ENCODE measurements at places on chromosomes 1 and 21. TPM values are rescaled to one million over a fixed set of nuclear protein-coding genes. Genes with fewer than 3 reads are reported as not detected.

GRCh38 chr21:23247334-23247733 is 2249.1 kb downstream of the NCAM2 start:
- DNase-seq: no peak
- no peak overlapping the region for H3K4me3 ChIP-seq
- H3K36me3 ChIP-seq: no peaks in the 10 kb centered on the region

DNA sequence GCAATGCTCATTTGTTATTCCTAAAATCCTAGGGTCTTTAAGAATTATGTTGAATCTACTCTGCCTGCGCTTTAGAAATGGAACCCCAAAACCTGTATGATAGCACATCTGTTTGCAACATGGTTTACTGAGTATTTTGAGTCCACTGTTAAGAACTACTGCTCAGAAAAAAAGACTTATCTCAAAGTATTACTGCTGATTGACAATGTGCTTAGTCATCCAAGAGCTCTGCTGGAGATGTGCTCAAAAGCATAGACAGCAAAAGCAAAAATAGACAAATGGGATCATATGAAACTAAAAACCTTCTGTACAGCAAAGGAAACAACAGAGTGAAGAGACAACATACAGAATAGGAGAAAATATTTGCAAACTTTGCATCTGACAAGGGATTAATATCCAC is 107.0 kb downstream of the CTH start:
- no peak overlapping the region for H3K4me3 ChIP-seq
- H3K4me1 ChIP-seq: no peaks in the 10 kb centered on the region
- DNase-seq: no peak
- no peaks in the 10 kb centered on the region for H3K36me3 ChIP-seq
- H3K27ac ChIP-seq: no peak overlapping the region
- no peaks in the 10 kb centered on the region for H3K27me3 ChIP-seq

- no peaks in the 10 kb centered on the region for H3K27me3 ChIP-seq
- H3K4me1 ChIP-seq: no peaks in the 10 kb centered on the region
- H3K27ac ChIP-seq: no peak overlapping the region
- no peak overlapping the region for H3K4me3 ChIP-seq
Measured at GRCh38 chr1:239952348-239953308, 139.1 kb upstream of the FMN2 start.

SWT1 gene
- 2.7 TPM for total RNA-seq

DRAXIN gene
- total RNA-seq: not detected

DNA sequence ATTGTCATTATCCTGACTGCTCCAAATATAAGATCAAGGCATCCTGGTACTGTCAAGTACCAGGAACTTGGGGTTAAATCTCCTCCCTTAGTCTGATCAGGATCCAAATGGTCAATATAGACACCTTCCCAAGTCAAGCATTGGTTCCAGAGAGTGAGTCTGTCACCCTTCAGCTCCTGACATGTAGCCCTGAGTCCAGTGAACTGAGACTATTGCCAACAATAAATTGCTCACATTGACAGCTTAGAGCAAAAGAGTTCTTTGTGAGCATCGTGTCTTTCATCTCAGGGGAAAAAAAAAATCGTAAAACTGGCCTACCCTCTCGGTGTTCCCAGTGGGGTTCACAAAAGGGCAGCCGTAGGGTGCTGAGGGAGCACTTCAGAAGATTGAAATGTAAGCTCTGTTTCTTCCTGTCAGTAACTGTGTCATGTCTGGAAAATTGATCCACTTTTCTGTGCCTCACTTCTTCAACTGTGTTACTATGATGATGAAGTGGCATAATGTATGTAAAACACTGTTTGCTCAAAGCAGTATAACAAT is 228.5 kb downstream of the KCNH1 start:
- no peaks in the 10 kb centered on the region for H3K27me3 ChIP-seq
- H3K4me3 ChIP-seq: no peak overlapping the region
- no peak for DNase-seq

GRCh38 chr1:47441450-47442106 is 3.7 kb downstream of the FOXD2 start:
- H3K27me3 ChIP-seq: peaks cover 100% of the 10 kb centered on the region
- DNase-seq: no peak
- no peak overlapping the region for H3K4me3 ChIP-seq
- peaks cover 21% of the 10 kb centered on the region for H3K4me1 ChIP-seq
- no peaks in the 10 kb centered on the region for H3K36me3 ChIP-seq

- no peaks in the 10 kb centered on the region for H3K27me3 ChIP-seq
- no peak overlapping the region for H3K27ac ChIP-seq
- DNase-seq: no peak
Measured at GRCh38 chr1:234089396-234089795, 184.9 kb downstream of the SLC35F3 start.

DNA sequence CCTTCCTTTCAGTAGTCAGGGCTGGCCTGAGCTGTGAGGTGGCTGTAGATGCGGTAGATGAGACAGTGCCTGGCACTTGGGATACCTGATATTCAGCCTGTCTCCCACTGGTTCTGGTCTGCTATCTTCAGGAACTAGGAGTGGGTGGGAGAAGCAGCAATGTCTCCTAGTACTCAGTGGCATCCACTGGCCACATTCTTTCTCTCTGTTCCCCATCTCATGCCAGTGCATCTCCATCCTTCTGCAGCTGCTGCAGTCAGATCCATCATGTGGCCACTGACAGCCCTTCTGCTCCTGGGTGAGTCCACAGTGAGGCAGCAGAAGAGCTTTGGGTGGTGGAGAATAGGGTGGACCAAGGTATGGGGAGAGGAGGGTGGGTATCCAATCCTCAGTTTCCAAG is 1.1 kb downstream of the FCRLB start:
- no peaks in the 10 kb centered on the region for H3K36me3 ChIP-seq
- H3K27me3 ChIP-seq: no peaks in the 10 kb centered on the region
- H3K4me1 ChIP-seq: peaks cover 19% of the 10 kb centered on the region

ARHGEF2 gene
- 29.7 TPM for total RNA-seq

FMO2 gene
- total RNA-seq: 74.5 TPM

DNA sequence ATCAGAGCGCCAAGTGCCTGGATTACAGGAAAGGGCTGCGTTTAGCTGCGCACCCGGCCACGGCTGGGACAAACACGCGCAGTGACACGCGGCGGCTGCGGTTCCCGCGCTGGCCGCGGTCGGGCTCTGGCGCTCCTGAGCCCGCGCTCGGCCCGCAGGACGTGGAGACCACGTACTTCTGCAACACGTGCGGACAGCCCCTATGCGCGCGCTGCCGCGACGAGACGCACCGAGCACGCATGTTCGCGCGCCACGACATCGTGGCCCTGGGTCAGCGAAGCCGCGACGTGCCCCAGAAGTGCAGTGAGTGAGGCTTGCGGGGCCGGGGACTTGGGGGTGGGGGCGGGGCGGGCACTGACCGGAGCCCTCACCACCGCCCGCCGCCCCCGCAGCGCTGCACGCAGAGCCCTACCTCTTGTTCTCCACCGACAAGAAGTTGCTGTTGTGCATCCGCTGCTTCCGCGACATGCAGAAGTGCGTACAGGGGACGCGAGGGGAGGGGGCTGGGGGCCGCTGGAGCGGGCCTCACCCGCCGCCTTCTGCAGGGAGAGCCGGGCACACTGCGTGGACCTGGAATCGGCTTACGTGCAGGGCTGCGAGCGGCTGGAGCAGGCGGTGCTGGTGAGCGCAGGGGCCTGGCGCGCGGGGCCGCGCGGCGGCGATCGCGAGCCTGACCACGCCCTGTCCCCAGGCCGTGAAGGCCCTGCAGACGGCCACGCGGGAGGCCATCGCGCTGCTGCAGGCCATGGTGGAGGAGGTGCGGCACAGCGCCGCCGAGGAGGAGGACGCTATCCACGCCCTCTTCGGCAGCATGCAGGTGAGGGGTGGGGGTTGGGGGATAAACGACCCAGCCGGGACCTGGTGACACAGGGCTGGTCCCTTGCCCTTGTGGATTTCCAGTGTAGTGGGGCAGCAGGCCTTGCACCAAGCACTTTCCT is 3.1 kb downstream of the RNF207 start:
- H3K36me3 ChIP-seq: no peaks in the 10 kb centered on the region
- DNase-seq: no peak
- H3K27me3 ChIP-seq: no peaks in the 10 kb centered on the region
- peak overlapping the region; percentile 45 for H3K4me3 ChIP-seq

GPA33 gene
- not detected for total RNA-seq

GRCh38 chr1:235268379-235269125 is 59.4 kb downstream of the ARID4B start:
- no peak overlapping the region for H3K27ac ChIP-seq
- H3K27me3 ChIP-seq: no peaks in the 10 kb centered on the region
- no peaks in the 10 kb centered on the region for H3K36me3 ChIP-seq
- H3K4me3 ChIP-seq: no peak overlapping the region
- H3K4me1 ChIP-seq: no peaks in the 10 kb centered on the region

DNA sequence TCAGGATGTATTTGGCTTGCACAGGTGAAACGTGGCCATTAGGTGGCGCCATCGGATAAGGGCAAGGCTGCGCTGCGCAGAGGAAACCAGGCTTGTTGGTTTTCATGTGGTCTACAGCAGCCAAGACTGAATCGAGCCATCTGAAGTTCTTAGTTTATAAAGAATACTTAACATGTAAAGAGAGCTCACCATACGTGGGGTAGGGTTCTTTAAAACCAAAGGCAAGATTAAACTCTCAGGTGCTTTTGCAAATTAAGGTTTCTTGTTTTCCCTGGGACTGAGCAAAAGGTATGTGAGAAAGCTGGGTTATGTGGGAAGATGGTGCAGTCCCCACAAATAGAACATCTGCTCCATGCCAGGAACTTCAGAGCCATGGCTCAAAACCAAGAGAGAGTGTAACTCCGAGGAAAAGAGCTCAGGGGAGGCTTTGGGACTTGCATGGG is 9.3 kb downstream of the MASP2 start:
- H3K27me3 ChIP-seq: no peaks in the 10 kb centered on the region
- H3K4me3 ChIP-seq: no peak overlapping the region
- no peak overlapping the region for H3K27ac ChIP-seq
- no peaks in the 10 kb centered on the region for H3K36me3 ChIP-seq

DNA sequence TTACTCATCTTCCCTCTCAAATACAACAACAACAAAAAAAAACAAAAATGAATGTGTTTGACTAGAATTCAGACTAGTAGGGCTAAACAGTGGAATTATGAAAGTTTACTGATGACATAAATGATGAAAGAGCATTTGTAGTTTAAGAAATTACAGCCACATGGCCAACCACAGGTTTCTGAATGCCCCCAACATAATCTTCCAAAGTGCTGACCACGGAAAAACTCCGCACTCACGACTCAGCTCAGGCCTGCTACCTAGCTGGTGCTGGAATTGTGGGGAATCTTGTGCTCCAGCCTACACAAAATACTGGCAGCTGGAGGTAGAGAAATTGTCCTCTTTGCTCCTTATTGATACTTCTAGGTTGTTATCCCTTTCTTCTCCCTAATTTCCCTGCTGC is 23.6 kb upstream of the TBX15 start:
- H3K4me1 ChIP-seq: peaks cover 15% of the 10 kb centered on the region
- H3K4me3 ChIP-seq: no peak overlapping the region
- no peaks in the 10 kb centered on the region for H3K36me3 ChIP-seq
- no peak overlapping the region for H3K27ac ChIP-seq
- no peak for DNase-seq

DNA sequence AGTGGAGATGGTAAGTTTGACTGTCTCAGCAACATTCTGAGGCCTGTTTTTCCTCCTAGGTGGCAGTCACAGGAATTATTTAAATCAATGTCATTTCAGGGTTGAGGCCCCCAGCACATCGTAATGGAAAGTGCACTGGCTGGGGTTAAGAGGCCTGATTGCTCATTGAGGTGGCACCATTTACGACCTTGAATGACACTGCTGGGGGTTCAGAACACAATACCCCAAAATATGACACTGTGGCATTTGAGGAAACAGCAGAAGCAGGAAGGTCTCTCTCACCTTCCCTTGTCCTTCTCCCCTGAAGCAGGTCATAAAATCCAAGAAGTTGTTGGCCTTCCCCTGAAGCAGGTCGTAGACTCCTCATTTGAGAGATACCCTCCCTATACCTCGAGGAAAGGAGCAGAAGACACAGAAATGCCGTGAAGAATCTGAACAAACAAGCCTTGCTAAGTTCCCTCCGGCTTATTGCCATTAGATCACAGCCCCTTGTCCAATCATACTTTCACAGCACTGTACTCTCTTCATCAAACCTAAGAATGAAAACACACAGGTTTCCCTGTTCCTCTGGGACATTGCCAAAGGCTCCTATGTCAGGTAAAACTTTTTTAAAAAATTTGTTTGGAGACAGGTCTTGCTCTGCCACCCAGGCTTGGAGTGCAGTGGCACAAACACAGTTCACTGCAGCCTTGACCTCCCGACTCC is 71.3 kb downstream of the S1PR1 start:
- H3K4me1 ChIP-seq: peaks cover 18% of the 10 kb centered on the region
- H3K4me3 ChIP-seq: no peak overlapping the region
- H3K27ac ChIP-seq: no peak overlapping the region
- DNase-seq: no peak

GRCh38 chr21:26126168-26126553 is 44.4 kb downstream of the APP start:
- no peaks in the 10 kb centered on the region for H3K36me3 ChIP-seq
- no peak overlapping the region for H3K4me3 ChIP-seq
- peaks cover 88% of the 10 kb centered on the region for H3K4me1 ChIP-seq

KCNA3 gene
- total RNA-seq: 3.2 TPM

- H3K36me3 ChIP-seq: peaks cover 14% of the 10 kb centered on the region
- H3K4me1 ChIP-seq: peaks cover 32% of the 10 kb centered on the region
- H3K27me3 ChIP-seq: no peaks in the 10 kb centered on the region
- DNase-seq: no peak
Measured at GRCh38 chr1:31371121-31371959, 1.5 kb downstream of the FABP3 start.

DNA sequence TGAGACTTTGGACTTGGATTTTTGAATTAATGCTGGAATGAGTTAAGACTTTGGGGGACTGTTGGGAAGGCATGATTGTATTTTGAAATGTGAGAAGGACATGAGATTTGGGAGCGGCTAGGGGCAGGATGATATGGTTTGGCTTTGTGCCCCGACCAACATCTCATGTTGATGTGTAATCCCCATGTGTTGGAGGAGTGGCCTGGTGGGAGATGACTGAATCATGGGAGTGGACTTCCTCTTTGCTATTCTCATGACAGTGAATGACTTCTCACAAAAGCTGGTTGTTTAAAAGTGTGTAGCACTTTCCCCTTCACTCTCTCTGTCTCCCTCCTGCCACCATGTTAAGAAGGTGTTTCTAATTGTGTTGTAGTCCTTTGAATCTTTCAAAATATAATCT is 9.3 kb upstream of the PHGDH start:
- H3K27me3 ChIP-seq: no peaks in the 10 kb centered on the region
- H3K36me3 ChIP-seq: no peaks in the 10 kb centered on the region
- no peaks in the 10 kb centered on the region for H3K4me1 ChIP-seq
- H3K4me3 ChIP-seq: no peak overlapping the region

TTLL10 gene
- total RNA-seq: not detected
